ENCODE measurements at places on chromosomes 1 and 21.

GRCh38 chr21:42147386-42148020, 71.4 kb upstream of the ABCG1 start:
- no peak for DNase-seq

DNA sequence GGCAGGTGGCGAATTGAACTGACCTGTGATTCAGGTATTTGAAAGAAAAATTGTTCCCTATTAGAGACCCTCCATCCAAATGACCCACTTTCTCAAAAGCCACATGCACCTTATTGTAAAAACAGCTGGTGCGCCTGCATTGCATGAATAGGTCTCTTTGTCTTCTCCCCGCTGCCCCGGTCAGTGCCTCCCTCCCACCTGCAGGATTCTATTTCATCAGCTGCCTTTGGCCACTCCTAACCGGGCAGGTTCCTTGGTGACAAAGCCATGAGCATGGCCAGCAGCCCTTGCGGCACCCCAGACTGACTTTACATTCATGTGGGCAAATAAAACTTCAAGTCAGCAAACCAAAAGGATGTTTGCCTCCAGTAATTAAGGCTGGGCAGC, 6.4 kb downstream of the TMPRSS3 start:
- no peak for DNase-seq

DNA sequence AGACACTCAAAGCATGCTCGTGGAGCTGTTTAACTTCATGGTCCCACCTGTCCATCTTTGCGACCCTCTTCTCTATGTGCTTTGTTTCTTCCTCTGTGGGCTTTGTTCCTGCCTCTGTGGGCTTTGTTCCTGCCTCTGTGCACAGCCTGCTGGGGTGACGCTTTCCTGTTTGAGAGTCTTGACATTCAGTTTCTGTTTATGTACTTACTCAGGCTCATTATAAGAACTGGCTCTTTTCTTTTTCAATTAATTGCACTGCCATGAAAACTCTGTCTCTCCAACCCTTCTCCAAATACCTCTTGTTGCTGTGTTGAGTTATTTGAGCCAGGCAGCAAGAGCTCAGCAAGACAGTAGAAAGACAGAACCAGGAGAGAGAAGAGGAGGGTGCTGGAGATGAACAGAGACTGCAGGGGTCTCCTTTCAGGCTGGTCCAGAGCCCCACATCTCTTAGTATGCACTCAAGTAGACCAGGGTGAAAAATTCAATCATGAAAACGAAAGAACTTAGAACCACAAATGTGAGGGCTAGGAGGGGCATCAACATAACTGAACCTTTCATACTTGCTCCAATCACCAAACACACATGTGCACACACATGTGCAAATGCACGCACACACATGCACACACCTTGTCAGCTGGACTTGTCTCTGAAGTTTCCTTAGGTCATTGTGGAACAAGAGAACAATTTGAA, 88.3 kb upstream of the SGIP1 start:
- no peak for DNase-seq

GRCh38 chr1:248804771-248805681, 20.7 kb downstream of the SH3BP5L start:
- DNase-seq = no peak

DNA sequence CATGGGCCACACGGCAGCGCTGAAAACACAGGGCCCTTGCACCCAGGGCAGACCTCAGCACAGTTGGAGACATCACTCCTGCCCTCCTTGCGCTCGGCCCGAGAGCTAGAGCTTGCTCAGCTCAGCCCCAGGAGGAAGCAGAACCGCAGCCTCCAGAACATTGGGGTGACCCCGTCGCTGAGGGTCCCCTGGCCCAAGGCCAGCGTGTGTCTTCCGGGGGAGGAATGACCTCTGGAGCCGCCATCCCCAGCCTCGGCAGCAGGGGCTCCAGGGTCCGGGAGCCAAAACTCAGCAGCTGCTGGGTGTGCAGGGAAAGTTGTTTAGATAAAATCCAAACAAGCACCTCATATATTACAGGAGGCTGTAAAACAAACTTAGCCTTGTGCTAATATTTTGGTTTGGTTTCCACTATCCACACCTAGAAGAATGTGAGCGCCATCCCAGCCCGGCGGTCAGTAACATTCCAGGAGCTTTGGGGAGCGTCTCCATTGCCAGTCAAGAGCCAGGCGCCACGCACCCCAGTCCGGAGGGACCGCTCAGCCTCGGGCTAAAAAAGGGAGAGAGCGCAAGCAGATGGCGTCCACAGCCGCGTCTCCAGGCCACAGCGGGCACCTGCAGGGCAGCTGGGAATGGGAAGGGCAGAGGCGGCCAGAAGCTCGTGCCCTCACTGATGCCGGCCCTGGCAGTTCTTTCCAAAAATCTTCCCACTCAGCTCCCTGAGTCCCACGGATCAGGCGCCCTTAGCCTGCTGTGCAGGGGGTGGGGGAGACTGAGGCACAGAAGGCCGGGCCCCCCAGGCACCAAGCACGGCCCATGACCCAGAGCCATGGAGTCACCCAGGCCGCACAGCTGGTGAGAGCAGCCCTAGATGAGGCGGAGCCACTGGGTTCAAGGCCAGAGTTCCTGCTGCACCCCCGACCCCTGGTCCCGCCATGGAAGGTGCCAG, 52.0 kb downstream of the SLX9 start:
- DNase-seq = no peak

DNA sequence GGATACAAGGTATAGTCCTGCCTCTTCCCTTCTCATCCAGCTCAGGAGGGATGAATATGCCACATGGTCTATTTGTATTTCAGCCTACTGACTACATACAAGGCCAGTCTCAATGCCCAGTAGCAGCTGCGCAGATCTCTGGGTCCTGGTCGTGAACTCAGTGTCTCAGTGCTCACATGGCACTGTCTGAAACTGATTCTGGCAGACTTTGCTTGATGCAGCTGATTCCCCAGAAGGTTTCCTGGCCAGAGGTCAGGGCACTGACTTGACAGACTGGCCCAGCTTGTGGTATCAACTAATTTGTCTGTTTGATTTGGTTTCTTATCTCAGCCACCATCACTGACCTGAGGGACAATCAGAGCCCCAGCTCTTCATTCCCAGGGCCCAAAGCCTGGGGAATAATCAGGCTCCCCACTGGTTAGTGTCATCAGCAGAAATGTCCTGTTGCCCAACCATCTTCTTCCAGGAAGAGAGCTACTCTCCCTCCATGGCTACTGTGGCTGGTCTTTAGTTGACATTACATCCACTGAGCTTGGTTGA, 7.5 kb upstream of the SPRR4 start:
- DNase-seq = no peak

DNA sequence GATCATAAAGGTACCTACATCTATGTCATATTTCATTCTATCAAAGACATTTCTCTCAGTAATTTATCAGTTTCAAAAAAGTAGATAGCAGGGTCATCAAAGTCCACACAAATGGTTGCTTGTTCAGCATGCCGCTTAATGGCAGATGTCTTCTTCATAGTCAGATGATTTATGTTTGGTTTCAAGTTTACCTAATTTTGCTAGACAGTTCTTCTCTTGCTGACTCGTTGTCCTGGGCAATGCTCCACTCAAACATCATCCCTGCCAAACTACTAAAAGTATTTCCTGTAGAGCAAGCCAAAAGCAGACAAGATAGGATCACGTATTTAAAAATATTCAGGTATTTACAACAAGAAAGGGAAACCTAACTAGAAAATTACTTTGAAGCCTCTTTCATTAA, 13.6 kb downstream of the NUP210L start:
- no peak for DNase-seq

- no peak for DNase-seq
Observed at GRCh38 chr1:66494482-66494881, 39.5 kb upstream of the SGIP1 start.

DNA sequence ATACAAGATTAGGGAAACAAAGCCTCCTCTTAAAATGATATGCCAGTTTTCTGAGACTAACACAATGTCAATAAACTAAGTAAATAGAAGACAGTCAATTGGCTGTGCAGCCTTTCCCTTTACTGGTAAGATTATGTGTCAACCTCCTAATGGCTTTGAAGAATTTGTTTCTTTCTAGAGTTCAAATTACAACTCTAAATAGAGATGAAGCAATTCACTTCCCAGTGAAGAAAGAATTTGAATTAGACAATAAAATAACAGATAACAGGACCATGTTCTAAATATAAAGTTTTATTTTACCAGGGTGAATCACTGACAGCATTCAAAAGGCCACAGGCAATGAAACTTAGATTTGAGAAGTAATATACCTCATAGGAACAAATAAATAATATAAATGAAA, 680.3 kb downstream of the PLA2G4A start:
- no peak for DNase-seq

DNA sequence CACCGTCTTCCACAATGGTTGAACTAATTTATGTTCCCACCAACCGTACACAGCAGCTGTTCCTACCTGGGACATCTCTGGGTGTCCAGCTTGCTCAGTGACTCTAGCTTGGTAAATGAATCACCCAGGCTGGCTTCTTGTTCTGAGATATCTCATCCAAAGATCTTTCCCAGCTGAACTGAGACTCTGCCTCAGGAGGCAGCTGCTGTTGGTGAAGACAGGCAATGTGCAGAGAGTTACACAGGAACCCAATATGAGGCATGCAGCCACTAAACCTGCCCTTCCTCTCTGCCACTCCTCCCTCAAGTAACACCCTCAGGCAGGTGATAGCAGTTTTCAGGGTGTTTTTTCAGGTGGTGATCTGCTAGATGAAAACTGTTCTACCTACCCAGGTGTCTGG, 14.0 kb upstream of the FOXO6 start:
- no peak for DNase-seq

- DNase-seq = no peak
Observed at GRCh38 chr1:24966724-24967346, 36.8 kb upstream of the RUNX3 start.

GRCh38 chr1:4027492-4028138, 127.5 kb upstream of the C1orf174 start:
- no peak for DNase-seq

GRCh38 chr1:75234562-75234961, 100.4 kb downstream of the LHX8 start:
- no peak for DNase-seq

DNA sequence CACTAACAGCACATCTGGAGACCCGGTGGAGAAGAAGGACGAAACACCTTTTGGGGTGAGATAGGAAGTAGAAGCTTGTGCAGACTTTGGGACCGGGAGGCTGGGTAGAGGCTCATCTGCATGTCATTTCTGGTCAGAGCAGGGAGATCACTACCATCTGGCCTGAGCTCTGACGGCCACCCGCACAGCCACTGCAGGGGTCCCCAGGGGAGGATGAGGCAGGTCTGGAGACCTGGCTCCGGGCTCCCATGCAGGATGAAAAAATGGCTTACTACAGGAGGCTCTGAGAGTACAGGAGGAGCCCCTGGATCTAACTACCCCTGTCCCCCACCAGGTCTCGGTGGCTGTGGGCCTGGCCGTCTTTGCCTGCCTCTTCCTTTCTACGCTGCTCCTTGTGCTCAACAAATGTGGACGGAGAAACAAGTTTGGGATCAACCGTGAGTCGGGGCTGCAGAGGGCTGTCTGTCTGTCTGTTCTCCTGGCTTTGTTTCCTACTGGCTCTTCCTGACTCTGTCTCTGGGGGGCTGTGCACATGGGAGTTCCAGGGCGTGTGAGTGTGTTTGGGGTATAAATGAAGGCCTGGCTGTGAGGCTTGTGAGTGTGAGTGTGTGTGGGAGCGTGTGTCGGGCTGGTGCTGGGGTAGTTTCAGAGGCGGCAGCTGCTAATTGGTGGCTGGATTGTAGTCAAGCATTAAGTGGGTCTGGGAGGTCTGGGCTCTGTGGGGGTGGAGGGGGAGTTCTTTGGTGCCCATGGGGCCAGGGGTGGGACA, 14.1 kb downstream of the NTRK1 start:
- DNase-seq = no peak

DNA sequence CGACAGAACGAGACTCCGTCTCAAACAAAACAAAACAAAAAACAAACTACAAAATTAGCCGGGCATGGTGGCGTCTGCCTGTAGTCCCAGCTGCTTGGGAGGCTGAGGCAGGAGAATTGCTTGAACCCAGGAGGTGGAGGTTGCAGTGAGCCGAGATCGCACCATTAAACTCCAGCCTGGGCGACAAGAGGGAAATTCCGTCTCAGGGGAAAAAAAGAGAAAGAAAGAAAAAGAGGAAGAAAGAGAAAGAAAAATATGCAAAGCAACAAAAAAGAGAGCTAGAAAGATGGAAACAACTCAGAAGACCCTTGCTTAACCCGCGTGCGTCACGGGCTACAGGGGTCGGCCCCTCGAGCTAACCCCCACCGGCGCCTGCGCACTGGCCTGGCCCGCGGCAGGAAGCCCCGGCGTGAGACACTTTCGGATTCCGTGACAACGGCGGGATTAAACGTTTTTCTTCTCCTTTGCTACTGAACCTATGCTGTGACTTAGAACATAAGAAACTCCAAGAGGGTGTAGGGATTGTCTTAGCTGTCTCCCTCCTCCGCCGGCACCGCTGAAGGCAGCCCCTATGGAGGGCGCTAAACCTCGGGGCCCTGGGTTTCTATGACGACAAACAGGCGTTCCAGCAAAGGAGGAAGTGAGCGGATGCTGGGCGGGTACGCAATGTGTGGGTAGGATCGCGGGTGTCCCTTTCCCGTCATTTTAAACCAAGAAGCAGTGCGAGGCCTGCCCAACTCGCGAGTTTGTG, at the start of gene AXDND1:
Gene AXDND1, plus strand, starts transcription at position 630 of the 751 bp plus-strand sequence. CDS start 539 bp downstream, outside the sequence.
- peak; percentile 86 for DNase-seq

DNA sequence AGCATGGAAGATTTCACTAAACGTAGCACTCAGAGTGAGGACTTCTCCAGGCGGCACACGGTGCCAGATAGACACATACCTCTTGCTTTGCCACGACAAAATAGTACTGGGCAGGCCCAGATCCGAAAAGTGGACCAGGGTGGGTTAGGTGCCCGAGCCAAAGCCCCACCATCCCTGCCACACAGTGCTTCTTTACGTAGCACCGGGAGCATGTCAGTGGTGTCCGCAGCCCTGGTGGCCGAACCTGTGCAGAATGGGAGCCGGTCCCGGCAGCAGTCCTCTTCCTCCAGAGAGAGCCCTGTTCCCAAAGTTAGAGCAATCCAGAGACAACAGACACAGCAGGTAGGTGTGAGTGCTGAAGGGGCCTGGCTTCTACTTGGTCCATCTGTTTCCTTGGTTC, 38.6 kb downstream of the CLEC20A start:
- no peak for DNase-seq

GRCh38 chr1:176543360-176544129, 80.6 kb downstream of the PAPPA2 start:
- no peak for DNase-seq

GRCh38 chr1:63675420-63675931, 82.3 kb downstream of the PGM1 start:
- peak; percentile 57 for DNase-seq
